Neural crest cell (in vitro differentiated cells): ENCODE measurements at places on chromosomes 5 and 9.

GRCh38 chr9:121685795-121686377 lies 34.5 kb downstream of the DAB2IP start:
- no peak for DNase-seq

GRCh38 chr5:148374690-148375360 lies 8.9 kb upstream of the FBXO38 start:
- peak; percentile 20 for DNase-seq

GRCh38 chr5:118554981-118555380 lies 433.4 kb downstream of the DTWD2 start:
- no peak for DNase-seq

- no peak for DNase-seq
Observed at GRCh38 chr9:68953771-68954170, 60.1 kb downstream of the PRKACG start.

DNA sequence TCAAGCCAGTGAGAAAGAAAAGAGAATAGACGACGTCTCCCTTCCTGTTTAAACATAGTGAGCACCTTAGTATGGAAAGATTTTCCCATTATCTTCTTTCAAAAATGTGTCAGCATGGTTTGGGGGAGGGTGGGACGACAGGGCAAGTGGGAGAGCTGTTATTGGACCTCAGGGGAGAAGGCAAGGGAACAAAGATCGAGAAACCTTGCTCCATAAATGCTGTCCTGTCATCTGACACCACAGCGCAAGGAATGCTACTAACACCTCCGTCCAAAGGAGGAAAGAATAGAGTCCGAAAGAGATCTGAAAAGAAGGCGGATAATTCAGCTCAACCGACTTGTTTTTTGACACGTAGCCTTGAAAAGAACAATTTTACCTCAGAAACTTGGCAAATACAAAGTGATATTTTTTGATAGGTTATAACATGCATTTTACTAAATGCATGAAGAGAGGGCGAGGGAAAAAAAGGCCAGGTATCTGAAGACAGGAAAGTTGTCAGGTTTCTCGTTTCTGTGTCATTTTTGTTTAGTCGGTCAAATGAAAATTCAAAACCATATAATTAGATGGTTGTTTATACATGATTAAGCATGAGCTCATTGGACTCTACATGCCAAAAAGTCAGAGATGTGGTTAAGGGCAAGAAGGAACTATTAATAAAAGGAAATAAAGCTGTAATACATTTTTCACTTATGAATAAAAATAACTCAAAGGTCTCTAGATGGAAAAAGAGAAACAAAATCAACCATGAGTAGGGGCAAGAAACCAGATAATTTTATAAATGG lies 155.7 kb downstream of the GLIS3 start:
- no peak for DNase-seq

DNA sequence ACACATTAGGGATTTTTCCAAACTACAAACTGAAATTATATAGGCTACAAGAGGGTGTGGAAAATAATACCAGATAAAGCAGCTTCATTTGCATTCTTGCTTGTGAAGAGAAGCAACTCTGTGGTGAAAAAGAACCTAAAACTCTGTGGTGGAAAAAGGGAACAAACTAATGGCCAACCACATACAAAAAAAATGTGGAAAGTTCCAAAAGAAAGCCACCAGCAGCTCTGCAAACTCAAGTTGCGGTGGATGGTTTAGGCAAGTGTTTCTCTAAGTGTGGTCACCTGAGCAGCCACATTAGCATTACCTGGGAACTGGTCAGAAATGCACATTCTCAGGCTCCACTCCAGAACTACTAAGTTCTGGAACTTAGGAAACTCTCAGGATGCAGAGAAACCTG lies 586.4 kb downstream of the ACTL7B start:
- no peak for DNase-seq

- no peak for DNase-seq
Observed at GRCh38 chr9:17191082-17191481, 56.2 kb downstream of the CNTLN start.

GRCh38 chr9:16501726-16502125 lies 368.7 kb downstream of the BNC2 start:
- DNase-seq: no peak

DNA sequence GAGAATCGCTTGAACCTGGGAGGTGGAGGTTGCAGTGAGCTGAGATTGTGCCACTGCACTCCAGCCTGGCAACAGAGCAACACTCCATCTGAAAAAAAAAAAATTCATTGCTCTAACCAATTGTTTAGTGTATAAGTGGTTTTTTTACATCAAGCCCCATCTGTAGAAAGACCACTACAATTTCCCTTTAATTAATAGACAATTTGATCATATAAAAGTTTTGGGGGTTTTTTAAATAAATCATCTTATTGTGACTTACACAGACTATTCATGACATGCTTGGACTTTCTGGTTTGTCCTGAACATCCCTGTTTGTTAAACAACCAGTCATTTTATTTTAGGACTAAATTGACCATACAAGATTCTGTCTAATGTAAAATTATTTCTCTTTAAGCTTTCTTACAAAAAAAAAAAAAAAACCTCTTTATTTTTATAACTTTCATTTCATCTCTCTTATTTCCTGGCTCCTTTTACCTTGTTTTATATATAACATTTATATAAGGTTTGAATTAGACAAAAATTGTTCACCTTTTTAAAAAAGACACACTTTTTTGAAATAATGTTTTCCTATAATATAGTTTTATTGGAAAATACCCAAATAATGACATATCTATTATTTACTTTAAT lies 9.8 kb upstream of the FANCC start:
- DNase-seq: no peak

GRCh38 chr5:53726121-53726520 lies 165.7 kb downstream of the NDUFS4 start:
- no peak for DNase-seq

- DNase-seq: no peak
Observed at GRCh38 chr9:20692554-20692953, 8.5 kb downstream of the FOCAD start.

DNA sequence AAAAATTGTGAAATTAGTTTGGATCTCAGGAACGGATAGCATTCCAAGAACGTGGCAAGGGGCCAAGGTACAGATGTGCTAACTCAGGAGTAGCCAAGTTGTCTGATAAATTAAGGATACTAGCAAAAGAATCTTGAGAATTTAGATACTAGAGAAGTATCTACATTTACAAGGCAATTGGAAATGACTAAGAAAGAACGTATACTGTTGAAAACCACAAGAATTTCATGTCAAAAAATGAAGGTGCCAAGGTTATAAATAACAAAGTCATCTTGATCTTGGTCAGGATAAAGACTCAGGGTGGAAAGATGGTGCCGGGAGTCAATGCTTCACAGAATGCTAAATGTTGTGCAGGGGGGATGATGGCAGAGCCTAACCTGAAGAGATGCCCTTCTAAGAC lies 19.2 kb downstream of the CAPSL start:
- DNase-seq: no peak

- no peak for DNase-seq
Observed at GRCh38 chr5:118603278-118603677, 385.1 kb downstream of the DTWD2 start.

- DNase-seq: no peak
Observed at GRCh38 chr5:35212122-35212982, 17.9 kb downstream of the PRLR start.

- no peak for DNase-seq
Observed at GRCh38 chr5:159330131-159330800, at the start of gene IL12B. TSS of gene IL12B (minus strand) at chr5:159330487. CDS start at chr5:159326782, 3,705 bp downstream.

DNA sequence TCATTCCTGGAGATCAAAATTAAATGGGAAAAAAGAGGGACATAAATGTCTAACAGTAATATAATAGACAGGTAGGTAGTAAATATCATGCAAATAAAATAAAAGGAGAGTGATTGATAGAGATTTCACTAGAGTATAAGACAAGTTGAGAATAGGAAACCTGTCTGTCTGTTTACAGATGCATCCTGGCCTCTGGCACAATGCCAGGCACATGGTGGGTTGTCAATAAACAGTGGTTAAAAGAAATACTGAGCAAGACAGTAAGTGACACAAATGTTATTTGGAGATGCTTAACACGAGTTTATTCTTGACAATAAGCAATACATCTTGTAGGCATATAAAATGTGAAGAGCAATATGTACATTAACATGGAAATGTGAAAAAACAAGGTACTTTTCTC lies 33.3 kb downstream of the RICTOR start:
- DNase-seq: no peak

DNA sequence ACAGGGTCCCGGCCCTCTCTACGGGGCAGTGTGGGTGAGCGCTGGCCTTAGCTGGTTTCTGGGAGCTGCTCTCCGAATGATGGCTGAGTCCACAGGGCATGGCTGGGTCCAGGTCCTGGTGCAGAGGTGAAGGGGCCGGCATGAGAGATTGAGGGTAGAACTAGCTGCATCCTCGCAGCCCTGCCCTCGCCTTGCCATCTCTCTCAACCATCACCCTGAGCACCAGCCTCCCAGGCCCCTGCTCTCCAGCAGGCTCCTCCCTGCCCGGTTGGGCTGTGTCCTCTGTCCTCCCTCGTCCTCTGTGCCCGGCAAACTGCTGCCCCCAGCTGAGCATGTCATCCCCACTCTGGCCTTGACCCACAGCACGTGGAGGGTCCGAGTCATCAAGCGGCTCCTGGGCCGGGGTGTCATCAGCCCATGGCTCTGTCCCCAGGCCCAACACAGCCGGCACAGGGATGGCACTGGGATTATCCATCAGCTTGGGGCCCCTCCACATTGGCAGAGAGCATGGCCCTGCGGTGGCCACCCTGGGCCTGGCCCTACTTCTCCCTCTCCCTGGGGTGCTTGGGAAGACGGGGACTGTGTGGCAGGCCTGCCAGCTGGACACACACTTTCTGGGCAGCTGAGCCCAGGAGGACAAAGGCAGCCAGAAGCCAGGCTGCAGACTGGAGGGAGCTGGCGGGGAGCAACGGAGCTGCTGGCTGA lies 8.4 kb downstream of the FLT4 start:
- DNase-seq: no peak

DNA sequence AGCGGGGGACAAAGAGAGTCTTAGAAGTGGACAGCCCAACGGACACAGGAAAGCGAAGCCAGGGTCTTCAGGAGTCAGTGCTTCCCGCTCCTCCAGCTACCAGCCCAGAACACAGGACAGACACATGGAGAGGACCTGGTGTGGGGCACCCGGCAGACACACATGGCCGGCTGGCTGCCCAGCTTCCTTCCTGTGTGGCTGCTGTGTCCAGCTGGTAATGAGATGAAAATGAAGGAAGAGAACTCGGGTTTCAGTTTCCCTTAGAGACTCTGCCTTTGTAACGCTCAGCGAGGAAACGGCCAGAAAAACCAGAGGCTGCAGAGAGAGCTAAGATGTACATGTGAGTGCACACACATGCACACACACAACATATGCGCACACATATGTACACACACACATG lies 87.5 kb downstream of the SECISBP2 start:
- DNase-seq: no peak

DNA sequence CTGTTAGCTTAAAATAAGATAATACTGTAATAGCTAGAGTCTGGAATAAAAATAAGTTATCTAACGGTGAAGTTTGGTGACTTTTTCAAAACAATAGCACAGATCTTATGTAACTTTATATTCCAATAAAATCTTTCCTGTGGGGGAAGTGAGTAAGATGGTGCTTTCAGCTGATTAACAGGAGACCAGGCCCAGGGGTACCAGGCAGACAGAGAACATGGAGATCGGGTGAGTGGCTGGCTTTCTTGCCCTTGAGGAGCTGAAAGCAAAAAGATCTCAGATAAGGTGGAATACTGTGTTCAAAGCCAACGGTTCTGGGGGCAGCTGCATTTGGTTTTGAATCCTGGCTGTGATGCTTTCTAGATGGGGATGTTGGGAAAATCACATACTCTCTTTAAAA lies 61.3 kb downstream of the MAT2B start:
- DNase-seq: no peak

GRCh38 chr9:76655971-76656370 lies 108.3 kb upstream of the PCA3 start:
- DNase-seq: no peak

GRCh38 chr5:36751886-36752285 lies 124.7 kb upstream of the NIPBL start:
- no peak for DNase-seq

DNA sequence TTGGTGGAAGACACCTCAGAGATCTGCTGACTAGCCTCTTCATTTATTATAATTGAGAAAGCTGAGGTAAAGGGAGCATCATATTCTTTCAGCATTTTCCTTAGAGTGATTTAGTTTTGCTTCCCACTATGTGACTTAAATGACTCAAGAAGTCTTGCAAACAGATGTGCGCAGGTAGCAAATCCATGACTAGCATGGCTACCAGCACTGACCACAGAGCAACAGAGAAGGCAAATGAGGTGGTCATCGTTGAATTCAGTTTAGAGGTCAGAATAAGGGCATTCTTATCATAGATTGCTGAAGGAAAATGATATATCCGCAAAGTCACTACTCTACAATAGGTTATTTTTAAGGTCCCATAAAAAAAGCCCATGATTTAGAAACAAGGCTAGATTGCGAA lies 162.2 kb downstream of the PIK3R1 start:
- DNase-seq: no peak

DNA sequence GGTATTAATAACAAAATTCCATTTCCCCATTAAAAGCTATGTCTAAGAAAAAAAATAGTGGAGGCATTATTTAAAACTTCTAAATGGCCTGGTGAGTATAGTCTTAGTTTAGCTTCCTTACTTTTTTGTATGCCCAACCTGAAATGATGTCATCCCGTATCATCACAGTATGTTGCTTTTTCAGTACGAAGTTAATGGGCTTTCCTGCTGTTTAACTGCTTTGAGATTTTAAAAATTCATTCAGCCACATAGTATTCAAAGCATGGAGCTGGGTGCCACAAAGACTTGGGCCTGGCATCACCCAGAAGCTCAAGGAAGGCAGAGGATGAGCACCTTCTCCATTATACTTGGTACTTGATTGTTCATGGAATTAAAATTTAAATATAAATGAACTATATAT lies 7.4 kb downstream of the F2RL2 start:
- no peak for DNase-seq

GRCh38 chr5:15783734-15784133 lies 283.8 kb downstream of the FBXL7 start:
- DNase-seq: no peak

DNA sequence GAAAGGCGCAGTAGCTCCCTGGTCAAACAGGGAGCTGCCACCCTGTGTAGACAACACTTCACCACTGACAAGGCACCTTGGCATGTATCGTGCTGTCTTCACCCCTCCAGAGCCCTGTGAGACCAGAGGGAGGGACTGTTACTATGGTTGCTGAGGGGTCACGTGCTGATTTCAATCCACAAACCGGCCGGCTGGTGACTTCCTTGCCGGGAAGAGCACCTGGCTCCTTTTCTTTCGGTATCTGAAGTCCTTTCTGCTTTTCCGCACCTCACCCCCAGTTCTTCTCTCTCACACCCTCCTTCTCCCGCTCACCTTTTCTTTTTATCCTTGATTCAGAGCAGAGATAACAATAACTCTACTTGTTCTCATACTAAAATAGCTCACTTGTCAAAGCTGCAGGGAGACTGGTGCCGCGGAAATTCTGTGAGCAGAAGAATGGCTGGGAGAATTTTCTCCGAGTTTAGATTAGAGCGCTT lies 327.2 kb downstream of the ZSWIM6 start:
- no peak for DNase-seq

DNA sequence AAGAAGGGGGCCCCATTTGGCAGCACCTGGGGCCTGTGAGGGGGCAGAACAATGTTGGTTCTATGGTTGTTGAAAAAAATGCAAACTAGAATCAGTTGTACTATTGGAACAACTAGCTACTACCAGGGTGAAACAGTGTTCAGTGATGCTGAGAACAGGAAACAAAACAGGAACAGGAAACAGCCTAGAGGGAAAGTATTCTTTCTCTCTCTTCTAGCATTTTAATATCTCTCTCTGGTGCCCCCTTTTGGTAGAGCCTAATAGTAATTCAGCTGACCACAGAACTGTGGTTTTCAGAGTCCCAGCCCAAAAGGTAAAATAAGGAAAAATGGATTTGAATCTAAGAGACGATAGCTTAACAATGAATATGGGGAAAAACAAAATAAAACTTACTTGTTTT lies 138.0 kb upstream of the KCNN2 start:
- no peak for DNase-seq
